ENCODE measurements at places on chromosomes 3 and 15.

- DNase-seq = no peak
Observed at GRCh38 chr15:100668348-100668745, 66.0 kb downstream of the ASB7 start.

DNA sequence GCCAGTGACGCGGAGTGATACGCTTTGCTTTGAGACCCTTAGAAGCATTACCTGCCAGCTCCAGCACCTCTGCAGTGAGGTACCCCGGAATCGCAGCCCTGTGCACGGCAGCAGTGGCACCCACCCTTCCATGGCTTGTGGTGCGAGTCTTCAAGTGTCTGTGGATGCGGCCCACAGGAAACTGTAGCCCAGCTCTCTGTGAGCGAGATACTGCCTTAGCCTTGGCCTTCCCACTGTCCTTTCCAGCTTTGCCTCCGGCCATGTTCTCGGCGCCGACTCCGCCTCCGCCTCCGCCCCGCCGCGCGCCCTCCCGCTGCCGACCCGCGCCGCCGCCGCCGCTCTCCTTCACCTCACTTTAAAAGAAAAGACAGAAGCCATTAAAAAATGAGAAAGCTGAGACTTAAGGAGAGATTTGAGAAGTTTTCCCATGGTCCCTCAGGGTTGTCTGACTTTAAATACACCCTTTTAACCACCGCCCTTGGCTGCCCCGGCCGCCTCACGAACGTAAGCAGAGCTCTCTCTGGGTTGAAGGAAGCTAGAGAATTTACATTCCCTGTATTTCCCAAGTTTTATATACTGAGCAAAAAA is 78.5 kb upstream of the FAM174B start:
- DNase-seq = peak; percentile 12

DNA sequence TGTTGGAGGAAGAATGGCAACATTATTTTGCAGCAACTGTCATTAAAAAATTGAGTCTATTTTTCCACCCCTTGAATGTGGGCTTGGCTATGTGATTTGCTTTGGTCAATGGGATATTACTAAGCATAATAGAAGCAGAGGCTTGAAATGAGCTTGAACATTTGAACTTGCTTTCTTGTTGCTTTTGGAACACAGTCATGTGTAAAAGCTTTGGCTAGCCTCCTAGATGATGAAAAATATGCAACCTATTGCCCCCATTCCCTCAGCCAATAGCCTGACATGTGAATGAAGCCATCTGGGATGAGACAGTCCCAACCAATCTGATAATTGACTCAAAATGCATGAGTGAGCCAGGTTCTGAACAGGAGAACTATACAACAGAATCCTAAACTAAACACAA is 78.4 kb downstream of the PLSCR2 start:
- peak; percentile 25 for DNase-seq

DNA sequence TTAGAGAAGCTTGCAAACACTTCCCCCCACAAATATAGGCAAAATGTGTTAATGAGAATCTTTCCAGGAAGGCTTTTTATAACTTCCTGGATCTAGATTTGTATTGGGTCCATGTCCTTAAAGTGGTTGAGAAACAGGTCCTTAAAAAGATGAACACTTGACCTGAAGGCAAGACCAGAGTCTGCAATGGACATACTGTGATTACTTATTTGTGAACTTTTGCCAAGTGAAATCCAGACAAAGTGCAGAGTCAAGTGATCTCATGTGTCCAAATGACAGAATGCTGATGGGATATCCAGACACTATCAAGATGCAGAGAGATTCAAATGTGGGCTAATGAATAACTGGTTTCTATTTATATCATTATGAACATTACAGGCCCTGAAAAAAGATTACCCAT is 43.8 kb downstream of the FRMD4B start:
- DNase-seq = no peak

DNA sequence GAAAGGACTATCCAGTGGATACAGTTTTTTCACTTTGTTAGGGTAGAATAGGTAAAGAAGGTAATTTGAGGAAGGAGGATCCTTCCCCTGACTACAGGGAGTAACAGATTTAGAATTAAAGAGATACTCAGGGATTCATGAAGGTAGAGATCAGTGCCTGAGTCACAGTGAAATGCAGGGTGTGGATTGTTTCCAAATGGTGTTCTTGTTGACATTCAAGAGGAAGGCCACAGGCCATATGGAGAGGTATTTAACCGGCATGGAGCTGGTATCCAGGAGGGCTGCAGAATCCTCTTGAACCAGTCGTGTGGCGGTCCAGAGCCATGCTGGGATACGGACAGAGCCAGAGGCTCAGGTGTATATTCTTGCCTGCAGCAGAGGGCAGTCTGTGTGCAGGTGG is 28.2 kb downstream of the GYG1 start:
- no peak for DNase-seq

- no peak for DNase-seq
Observed at GRCh38 chr3:156631323-156631722, 43.1 kb upstream of the TIPARP start.

DNA sequence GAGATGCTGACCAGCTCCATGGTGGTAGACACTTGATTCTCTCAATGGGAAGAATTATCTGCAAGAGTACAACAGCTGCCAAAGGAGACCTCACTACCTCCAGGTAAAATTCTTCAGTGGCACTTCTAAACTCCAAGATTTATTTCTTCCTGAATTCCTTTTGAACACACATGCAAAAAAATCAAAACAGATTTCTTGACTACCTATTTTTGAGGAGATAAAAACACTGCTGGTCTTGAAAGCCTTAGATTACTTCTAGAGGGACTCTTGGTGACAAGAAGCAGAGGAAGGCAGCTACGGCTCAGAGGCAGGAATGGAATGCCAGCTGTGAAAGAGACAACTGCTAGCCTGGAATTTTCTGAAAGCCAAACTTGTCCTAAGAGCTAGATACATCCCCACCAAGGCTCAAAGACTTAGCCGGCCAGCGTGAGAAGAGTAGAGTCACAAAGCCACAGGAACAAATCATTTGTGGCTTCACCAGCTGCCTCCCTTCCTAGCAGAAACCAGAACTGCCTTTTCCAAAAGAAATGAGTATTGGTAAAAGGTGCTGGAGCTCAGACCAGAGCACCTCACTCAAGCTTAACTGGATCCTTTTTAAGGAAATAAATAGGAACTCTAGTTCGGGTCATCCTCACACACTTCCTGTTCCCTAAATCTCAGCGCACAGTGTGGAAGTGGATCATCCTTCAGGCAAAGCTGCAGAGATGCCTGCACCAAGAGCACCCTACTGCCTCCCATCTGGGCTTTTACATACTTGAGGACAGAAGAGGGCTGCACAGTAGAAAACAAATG is 32.6 kb downstream of the CLK3 start:
- DNase-seq = no peak

- peak; percentile 90 for DNase-seq
Observed at GRCh38 chr3:106711650-106712049, 665.6 kb upstream of the CCDC54 start.

GRCh38 chr3:187621881-187622280 is 48.3 kb downstream of the SST start:
- no peak for DNase-seq

DNA sequence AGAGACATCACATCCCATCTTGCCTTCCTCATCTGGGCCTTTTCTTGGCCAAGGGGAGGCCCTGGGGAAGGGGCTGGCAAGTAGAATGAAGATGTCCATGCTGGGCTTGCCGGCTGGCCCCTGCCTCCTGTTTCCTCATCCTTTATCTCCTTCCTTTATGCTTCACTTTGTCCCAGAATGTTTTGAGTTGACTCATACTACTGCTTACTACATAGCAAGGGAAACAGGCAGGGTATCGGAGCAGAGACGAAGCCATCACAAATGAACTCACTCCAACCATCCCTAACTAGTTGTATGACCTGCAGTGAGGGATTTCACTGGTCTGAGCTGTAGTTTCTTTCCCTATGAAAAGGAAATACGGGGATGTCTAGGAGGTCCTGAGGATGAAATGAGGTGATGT is 66.0 kb downstream of the CHDH start:
- no peak for DNase-seq

- DNase-seq = no peak
Observed at GRCh38 chr15:48778331-48778730, 32.5 kb downstream of the CEP152 start.

DNA sequence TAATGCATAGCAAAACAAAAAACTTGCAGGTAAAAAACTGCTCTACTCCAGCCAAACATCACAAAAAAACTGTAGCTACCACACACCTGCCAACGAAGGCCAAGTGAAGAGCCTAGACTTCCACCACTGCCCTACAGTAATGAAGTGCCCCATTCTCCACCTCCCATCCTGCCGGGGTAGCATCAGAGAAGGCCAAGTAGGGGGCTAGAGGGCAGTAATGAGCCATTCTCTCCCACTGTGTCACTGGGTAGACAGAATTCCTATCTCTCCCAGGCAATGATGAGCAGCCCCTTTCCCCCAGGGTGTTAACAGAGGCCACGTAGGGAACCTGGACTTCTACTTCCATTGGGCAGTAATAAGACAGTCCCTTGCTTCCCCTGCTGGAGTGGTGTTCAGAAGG is 9.5 kb downstream of the SEC22C start:
- peak; percentile 59 for DNase-seq

DNA sequence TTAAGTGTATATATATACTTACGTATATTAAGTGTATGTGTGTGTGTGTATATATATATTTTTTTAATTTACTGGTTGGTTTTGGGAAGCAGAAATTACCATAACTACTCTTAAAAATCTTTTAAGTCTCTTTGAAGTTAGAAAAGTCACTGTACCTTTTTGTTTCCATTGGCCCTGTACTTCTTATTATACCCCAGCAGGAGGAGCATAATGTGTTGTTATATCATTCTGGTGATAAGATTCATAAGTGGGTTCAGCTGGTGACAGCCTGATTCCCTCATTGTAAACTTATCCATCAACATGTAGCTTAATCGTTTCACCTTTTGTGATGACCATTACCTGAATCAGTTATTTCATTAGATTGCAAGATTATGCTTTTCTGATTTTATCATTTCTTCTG is 30.8 kb downstream of the MLH1 start:
- DNase-seq = peak; percentile 26

GRCh38 chr15:67307889-67308597 is 53.5 kb downstream of the IQCH start:
- DNase-seq = no peak

Data from fibroblast of skin of back (primary cell).